ENCODE measurements at places on chromosomes 1 and 21.

DNA sequence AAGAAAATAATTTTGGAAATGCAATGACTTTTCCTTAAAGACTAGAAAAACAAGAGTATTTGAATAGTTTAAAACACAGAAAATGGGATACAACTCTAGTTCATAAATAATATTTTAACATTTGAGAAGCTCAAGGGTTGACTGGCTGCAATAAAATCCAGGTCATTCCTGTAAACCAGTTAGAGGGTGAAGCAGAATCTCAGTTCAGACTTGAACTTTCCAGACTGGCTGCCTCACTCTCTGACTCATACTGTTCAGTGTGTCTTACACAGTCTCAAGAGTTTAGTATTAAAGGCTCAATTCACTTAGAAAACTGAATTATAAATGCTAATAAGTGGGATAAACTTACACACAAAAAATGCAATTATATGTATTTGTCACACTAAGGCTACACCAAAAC, 89.9 kb downstream of the RAVER2 start:
- no peak for DNase-seq

DNA sequence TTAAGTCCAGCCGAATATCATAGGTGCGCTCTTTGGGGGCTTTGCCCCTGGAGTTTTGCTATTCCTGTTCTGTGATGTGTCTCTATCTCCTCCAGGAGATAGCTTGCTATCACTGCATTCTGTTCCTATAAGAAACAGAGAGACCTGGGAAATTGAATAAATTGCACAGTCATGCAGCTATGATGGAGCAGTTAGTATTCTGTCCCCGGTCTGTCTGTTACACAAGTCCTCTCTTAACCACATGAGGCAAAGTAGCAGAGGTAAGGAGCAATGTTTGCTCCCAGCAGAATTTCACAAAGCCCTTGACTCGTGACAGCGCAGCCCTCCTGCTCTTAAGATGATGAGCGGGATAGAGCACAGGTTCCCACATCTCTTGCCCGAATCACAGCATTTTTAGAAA, 63.9 kb upstream of the GRHL3 start:
- DNase-seq: no peak

DNA sequence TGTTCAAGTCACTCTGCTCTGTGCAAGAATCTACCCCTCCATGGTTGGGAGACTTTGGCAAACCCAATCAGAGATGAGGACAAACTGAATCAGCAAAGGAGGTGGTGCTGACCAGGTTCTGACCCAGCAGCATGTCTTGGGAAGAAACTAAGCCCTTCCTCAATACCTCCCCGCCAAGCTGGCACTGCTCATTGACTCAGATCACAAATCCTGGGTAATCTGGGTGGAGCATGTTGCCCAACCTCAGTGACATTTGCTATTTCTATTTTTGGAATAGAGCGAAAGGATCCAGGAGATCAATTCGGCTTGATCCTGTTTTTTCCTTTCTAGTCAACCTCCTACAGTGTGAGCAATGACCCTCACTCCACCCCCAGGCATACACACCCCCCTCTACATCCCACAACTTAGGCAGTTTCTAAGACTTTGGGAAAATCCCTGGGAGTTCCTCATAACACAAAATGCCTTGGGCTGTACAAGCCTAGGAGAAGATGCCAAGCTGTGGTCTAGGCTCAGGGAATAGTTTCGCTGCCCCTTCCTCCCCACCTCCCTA, 166.8 kb upstream of the KCNJ6 start:
- DNase-seq: no peak

DNA sequence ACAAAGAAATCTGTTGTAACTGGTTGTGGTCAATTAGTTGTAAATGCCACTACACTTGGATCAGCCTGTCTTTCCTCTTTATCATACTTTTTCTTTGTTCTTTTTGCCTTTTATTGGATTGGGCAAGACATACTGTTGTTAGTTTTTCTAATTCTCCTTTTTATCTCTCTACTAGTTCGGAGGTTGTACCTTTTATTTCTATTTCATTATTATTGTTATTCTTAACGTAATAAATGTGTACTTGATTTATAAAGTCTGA, 59.2 kb downstream of the IVNS1ABP start:
- no peak for DNase-seq

DNA sequence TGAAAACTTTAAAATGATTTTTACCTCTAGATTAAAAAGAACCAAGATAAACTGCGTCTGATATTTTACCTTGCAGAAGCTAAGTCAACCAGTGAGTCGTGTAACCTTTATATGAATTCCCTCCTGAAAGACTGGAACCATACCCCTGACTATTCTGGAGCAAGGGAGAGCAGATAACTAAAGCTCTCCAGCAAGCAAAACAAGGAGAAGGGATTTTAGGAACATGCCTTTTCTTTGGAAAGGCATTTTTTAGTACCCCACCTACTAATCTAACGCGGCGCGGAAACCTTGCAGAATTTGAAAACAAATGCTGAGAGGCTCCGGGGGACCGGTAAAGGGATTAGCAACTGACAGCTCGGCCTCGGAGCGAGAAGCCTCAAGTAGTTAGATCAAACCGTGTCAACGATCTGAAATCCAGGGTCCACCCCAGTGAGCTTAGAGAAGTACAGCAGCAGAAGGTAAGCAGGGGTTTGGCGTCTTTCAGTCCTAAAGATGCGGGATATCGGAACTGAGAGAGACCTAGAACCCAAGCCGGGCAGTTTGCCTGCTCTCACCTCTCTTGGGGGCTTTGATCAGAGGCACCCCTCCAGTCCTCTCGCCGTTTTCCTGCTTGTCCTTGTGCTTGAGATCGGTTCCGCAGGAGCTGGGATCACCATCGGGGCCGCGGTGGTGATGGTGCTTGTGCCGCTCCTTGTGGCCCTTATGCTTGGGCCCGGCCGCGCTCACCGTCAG, 954 bp downstream of the RSBN1 start:
- no peak for DNase-seq

GRCh38 chr1:39387452-39387851, 104.0 kb upstream of the BMP8A start:
- DNase-seq: no peak

DNA sequence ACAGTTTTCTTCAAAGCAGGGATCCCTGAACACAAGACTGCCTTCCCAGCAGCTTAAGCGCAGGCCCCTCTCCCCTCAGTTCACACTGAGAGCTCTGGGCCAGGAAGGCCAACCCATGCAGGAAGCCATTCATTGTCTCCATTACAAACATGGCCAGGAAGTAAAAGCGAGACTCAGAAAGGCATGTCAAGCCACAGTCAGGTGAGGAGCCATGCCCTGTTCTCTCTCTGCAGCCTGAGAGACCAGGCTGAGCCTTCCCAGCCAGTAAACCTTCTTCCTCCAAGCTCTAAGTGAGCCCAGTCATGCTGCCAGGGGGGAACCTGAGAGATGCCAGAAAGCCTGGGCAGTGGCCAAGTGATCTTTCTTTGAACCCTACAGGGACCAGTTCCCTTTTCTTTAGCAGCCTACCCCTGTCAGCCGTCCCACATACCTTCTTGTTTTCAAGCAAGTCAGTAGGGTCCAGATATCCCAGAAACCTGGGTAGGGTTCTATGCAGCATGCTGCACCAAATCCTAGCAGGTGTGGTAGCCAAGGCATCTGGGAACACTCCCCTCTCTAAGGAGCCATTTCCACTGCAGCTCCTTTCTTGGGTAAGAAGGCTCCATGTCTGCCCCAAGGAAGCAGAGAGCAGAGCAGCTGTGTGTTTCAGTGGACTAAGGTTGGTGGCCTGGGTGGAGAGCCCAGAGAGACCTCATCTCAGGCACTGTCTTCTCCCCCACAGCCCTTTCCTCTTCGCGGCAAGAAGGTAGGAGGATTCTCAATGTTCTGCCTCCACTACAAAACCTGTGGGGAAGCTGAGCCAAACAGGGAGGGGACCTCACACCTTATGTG, 977 bp downstream of the TRAF3IP3 start:
- no peak for DNase-seq
